ENCODE measurements at places on chromosomes 2 and 18.

- DNase-seq = no peak
Observed at GRCh38 chr18:11984091-11984490, 2.8 kb downstream of the IMPA2 start.

GRCh38 chr2:191049728-191050639, 36.0 kb upstream of the STAT1 start:
- DNase-seq = peak; percentile 19

- no peak for DNase-seq
Observed at GRCh38 chr2:101790416-101790815, 92.9 kb downstream of the MAP4K4 start.

GRCh38 chr18:21051620-21052019, 60.0 kb downstream of the ROCK1 start:
- DNase-seq = no peak

DNA sequence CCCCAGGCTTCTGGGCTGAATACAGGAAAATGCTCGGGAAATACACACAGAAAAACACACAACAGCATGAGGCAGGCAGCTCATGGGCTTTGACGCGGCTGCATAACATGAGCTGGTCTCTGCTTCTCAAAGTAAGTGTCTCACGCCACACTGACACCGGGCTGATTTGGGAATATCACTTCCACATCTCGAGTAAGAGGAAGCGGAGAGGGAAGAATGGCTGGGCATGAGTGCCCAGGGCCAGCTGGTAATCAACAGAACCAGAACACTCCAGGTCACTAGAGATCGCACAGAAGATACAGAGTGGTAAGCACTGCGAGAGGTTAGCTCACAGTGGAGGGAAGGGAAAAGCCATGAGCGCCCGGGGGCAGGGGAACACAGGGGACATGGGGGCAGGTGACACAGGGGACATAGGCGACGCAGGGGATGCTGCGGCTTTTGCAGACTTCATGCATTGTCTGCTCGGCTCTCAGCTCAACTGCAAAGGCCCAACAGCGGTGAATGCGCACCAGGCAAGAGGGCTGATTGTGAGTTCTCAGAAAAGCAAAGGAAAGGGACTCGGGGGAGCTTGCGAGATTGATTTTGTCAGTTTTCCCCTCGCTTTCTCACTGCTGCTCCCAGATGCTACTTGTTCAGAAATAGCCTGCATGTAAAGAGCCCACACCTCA, 141.4 kb downstream of the MBP start:
- DNase-seq = no peak

DNA sequence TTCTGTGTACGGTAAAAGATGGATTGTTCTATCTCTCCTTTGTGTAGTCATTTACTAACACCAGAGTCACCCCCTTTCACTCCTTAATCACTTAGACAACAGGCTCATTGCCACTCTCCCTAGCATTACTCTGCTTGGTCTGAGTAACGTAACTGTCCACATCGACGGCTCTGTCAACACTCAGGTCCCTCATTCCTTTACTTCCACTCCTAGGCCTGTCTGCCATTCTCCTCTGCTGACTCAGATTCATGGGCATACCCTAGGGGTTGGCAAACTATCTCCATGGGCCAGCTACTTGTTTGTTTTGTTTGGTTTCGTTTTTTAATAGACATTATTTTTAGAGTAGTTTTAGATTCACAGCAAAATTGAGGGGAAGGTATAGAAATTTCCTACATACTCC, 243.9 kb downstream of the NR4A2 start:
- peak; percentile 46 for DNase-seq

GRCh38 chr2:209383212-209383611, 40.6 kb upstream of the MAP2 start:
- peak; percentile 83 for DNase-seq

- DNase-seq = no peak
Observed at GRCh38 chr2:159759577-159759976, 38.4 kb downstream of the CD302 start.

Measured in A172 (cell line).